GM12878 (cell line): ENCODE measurements at places on chromosomes 6 and 20. TPM values are rescaled to one million over a fixed set of nuclear protein-coding genes. Genes with fewer than 3 reads are reported as not detected.
A peak's percentile ranks its signal among the peaks of the same experiment; 100 is the strongest.

HLA-DOA gene
- total RNA-seq: 73.3 and 73.5 TPM in 2 replicates

GRCh38 chr6:147116056-147116455, 88.2 kb upstream of the STXBP5 start:
- no peak for DNase-seq

DNA sequence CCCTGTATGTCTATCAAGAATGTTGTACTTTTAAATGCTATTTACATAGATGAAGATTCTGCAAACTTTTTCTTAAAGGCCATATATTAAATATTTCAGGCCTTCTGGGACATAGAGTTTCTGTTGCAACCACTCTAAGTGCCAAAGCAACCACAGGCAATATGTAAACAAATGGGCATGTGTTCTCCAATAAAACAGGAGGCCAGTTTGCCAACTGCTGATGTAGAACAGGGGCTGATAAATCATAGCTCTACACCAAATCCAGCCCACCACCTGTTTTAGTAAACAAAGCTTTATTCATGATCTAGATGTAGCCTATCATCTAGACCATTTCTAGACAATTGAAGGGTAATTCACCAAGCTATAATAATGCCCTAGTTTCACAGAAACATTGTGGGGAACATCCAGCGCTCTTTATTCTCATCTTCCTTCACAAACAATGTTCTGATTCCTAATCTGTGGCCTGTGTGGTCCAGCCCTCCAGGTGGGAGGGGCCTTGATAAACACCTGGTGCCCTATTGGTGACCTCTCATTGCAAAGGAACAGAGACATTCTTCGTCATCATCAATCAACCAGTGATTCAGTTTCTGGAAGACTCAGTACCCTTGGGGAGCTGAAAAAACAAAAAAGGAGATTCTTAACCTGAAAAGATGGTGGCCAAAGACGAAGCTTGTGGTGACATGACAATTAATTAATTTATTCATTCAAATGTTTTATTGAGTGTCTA, 80.2 kb downstream of the PREP start:
- DNase-seq: no peak

PRDM13 gene
- 0.15 TPM in 1 of 2 replicates, not detected in the other for total RNA-seq

- no peak for DNase-seq
Observed at GRCh38 chr20:4252005-4252404, 236.6 kb upstream of the RNF24 start.

DNA sequence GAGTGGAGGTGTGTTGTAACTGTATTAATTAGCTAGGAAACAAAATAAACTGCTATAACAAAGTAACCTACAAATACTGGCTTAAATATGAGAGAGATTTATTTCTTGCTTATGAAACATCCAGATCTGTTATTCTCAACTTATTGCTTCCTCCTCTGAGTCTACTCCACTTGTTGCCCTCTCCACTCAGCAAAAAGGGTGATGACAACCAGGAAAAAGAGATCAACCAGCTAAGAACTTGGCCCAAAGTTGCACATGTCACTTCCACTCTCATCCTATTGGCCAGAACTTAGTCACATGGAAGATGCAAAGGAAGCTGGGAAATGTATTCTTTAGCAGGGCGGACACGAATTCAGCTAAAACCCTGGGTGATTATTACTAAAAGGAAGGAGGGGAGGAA, 5.2 kb upstream of the TP53RK start:
- peak; percentile 27 for DNase-seq

DNA sequence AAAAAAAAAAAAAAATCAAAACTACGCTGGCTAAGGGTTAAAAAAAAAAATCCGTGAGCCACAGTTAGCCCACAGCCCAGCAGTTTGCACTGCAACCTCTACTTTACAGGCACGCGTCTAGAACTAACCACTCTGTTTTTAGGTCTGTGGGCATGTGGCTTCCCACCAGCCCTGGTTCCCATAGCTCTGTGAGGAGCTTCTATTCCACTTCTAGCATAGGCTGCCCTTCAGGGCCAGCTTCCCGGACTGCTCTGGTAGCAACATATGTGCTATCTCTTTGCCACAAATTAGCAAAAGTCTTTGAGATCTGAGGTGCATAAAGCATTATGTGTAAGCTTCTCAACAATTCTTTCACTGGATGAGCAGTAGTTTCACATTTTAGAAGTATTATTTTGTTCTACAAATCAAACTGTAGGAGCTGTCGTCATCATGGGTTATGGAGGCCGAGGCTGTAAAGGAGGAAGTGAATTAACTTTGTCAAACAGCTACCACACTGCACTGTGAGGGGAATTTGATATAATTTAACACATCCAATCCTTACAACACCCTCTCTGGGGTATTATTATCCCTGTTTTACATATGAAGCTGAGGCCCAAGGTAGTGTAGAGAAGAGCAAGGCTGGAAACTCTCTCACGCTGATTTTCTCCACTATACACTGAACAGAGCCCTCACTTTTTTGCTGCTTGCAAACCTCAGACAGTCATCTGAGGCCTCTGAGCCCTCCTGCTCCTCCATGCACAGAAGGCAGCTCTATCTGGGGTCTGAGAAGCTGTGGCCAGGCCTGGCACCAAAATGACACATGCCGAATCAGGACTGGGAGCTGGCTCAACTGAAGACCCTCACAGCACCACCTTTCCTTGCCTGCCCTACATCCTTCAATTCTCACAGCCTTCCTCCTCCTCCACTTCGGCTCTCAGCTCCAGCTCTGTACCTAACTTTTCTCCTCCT, 35.4 kb downstream of the MAN1A1 start:
- DNase-seq: peak; percentile 42
